ENCODE measurements at places on chromosomes 3 and 15.

GRCh38 chr3:78992400-78992799, 775.4 kb downstream of the ROBO1 start:
- DNase-seq, result no peak

DNA sequence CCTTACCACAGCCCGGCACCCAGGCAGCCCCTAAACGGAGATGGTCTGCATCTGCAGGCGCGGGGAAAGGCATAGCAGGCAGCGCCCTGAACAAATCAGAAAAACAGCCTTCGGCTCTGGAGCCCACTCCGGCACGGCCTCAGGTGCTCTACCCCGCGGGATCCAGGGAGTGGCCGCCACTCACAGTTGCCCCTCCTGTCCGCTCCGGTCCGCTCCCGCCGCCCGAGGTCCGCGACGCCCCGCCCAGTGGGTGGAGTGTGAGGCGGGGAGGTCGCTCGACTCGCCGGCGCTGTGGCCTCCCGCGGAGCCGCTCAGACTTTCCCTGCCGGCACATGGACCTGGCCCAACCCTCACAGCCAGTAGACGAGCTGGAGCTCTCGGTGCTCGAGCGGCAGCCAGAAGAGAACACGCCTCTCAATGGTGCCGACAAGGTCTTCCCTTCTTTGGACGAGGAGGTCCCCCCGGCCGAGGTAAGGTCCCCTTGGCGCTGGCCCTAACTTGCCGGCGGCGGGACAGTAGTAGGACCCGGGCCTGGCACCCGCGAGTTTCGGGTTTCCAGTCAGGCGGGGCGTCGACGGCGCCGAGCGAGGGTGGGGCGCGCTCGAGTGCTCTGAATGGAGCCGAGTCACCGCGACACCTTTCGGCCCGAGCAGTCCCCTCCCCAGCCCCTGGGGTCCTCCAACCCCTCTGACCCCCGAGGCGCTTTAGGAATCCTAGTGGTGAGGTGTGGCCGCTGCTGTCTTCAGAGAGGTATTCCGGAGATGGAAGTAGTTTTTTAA, at the start of gene C3orf52:
Gene C3orf52 (plus strand): TSS at position 314 of the 779 bp plus-strand sequence. CDS start 19 bp downstream, at position 333.
- peak; percentile 87 for DNase-seq

GRCh38 chr3:66910266-66911055, 87.6 kb upstream of the KBTBD8 start:
- DNase-seq, result no peak

GRCh38 chr3:41674449-41674848, 287.5 kb downstream of the ULK4 start:
- DNase-seq, result no peak

DNA sequence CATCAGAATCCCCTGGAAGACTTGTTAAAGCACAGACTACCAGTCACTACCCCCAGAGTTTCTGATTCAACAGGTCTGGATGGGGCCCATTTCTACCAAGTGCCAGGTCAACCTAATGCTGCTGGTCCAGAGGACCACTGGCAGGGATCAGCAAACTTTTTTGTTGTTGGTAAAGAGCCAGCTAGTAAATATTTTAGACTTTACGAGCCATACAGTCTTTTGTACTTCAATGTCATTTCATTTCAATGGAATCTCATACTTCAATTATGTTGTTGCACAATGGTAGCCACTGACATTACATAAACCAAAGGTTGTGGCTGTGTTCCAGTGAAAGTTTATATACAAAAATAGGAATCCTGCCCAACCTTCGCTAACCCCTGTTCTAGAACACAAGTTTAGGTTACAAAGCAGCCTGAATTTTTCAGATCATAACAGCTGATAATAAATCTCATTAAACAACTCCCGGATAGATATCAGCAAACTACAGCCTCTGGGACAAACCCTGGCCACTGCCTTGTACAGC, 28.7 kb downstream of the ULK4 start:
- no peak for DNase-seq

DNA sequence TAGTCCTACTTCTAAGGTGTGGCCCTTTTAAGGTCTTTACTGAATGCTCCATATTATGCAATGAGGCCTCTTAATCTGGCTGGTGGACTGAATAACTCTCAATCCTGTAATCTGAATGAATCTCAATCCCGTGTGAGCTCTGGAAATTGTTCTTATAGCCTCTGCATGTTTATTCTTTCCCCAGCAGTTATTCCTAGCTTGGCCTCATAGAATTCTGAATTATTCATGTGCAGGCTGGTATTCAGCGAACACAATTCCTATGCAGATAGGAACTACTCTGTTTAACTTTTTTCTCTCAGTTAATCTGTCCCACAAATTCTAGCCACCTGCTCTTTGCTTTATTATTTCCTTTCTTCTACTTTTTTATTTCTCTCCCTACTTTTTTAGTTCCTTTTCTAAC, 44.3 kb upstream of the XRN1 start:
- no peak for DNase-seq

- DNase-seq, result no peak
Measured at GRCh38 chr3:120569222-120570057, 26.7 kb upstream of the NDUFB4 start.

- no peak for DNase-seq
Measured at GRCh38 chr3:189907803-189908202, 212.9 kb downstream of the P3H2 start.

DNA sequence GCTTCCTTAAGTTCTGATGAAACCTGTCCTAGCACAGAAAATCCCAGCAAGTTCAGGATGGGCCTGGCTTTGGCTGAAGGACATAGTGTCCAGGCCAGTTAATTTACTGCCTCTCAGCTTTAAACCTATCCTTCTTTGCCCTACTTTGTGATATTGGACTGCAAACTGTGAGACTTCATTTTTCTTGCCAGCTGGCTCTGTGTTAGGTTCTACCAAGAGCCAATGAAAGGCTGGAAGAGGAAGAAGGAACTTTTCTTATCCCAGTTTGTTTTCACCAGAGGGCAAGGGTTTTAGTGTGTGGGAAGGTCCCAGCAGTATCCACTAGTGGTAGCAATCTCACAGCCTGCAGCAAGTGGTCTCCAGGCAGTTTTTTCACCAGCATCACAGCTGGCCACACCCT, 18.2 kb downstream of the DCUN1D1 start:
- no peak for DNase-seq

DNA sequence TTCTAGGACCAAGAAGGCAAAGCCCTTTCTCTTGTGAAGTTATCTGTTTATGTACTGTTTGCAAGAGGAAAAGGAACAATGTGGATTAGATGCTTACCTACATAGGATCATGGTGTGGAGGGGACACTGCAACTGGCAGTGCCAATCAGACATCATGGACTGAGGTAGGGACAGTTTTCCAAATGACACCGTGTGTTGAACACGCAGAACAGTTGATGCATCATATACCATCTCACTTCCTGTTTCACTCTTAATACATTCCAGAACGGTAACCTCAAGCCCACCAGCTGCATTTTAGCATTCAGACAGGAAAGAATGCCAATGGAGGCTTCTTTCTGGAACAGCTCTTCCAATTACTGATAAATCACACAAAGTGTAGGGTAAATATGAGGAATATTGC, 397.7 kb upstream of the LMCD1 start:
- DNase-seq, result no peak

DNA sequence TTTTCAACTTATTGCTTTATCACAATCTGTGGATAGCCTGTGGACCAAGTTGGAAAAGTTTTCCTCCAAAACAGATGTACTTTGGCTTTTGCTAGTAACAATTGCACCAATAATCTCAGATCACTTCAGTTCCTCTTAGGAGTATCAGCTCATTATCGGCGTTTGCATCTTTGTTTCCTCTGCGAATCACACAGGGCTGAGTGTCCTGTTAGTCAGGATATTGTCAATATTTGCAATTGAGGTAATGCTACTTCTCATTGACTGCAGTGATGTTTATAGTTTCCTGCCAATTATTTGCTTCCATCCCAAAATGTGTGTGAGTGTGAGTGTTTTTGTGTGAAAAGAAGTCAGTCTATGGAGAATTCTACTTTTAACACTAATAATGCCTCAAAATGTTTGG, 545.0 kb downstream of the SI start:
- DNase-seq, result no peak

- DNase-seq, result no peak
Measured at GRCh38 chr3:172383306-172383796, 64.9 kb downstream of the GHSR start.

- no peak for DNase-seq
Measured at GRCh38 chr3:45979378-45979777, 16.2 kb downstream of the FYCO1 start.

- no peak for DNase-seq
Measured at GRCh38 chr3:112122870-112123269, 10.2 kb downstream of the GCSAM start.

DNA sequence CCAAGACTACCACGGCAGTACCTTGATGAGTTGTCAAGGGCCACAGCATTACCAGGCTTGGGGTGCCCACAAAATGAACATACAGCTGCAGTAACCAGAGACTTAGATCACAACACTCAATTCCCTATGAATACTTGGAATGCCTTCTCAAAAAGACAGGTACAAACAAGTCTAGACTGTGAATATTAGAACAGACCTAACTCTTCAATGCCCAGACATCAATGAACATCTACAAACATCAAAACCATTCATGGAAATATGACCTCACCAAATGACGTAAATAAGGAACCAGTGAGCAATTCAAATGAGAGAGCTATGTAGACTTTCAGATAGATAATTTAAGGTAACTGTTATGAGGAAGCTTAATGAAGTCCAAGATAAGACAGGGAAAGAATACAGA, 185.1 kb upstream of the POU1F1 start:
- DNase-seq, result no peak

- no peak for DNase-seq
Measured at GRCh38 chr15:65008983-65009382, 19.3 kb upstream of the SPG21 start.

GRCh38 chr3:125163739-125164601, 48.6 kb downstream of the SLC12A8 start:
- no peak for DNase-seq

- no peak for DNase-seq
Measured at GRCh38 chr3:12791430-12791829, 5.0 kb upstream of the CAND2 start.

- no peak for DNase-seq
Measured at GRCh38 chr3:16072420-16073110, 101.9 kb upstream of the GALNT15 start.

DNA sequence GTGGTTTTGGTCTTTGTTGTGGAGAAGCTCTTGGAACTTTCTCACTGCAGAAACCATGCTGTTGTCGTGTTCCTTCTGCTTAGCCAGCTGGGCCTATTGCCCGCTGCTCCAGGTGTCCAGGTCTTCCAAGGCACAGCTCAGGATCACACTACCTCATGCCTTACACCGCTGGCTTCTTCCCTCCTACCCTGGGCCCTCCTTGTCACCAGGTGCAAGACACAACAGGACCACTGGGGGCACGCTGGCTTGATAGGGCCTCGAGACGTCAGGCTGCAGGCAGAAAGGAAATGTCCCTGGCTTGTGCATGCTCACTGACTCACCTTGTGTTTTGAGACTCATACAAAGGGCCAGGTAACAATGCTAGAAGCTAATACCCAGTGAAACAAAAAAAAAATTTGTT, 32.3 kb downstream of the PAQR9 start:
- DNase-seq, result no peak

GRCh38 chr3:34109846-34110245, 311.4 kb downstream of the PDCD6IP start:
- no peak for DNase-seq

DNA sequence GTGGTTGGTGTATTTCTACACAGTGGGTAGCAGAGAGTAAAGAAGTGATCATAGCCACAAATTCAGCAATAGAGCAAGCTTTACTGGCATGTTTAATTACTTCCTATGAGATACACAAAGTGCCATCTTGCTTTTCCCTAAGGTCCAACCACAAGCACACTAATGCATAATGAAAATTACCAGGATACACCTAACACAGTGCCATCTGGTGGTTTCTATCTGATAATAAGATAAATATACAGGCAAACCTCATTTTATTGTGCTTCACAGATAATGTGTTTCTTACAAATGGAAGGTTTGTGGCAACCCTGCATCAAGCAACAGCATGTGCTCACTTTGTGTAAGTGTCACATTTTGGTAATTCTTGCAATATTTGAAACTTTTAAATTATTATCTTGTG, 223.0 kb downstream of the NSUN3 start:
- no peak for DNase-seq

GRCh38 chr3:175957427-175957826, 1098.3 kb downstream of the NAALADL2 start:
- DNase-seq, result no peak

DNA sequence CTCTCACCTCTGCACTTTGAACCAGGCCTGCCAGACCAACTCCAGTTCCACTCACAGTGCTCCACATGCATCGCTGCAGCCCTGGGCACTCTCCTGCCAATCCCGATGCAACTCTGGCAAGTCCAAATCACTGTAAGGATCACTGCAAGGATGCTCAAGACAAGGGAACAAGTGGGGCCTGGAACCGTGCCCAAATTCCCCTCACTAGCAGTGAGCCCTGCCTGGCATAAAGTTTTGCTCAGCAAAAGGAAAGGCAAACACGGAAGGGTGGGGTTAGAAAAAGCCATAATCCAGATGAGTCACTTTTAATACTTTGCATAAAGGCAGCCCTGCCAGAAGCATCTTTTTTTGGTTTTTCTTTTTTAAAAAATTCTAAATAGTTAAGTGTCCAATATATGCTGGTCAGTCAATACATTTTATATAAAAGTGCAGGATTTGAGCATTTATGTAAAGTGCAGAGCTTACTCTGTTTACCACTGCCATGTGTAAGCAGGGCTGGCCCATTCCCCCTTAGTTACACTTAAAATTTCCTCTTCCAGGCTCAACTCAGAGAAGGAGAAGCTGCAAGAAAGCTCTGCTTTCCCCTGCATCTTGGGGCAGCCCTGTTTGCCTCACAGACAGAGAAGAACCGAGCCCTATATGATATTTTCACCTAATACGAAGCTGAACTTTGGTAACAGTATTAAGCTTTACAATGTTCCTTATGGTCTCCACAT, 102.2 kb downstream of the CD47 start:
- DNase-seq, result no peak

- no peak for DNase-seq
Measured at GRCh38 chr3:121660356-121661171, at the start of gene HCLS1. TSS of gene HCLS1 (minus strand) at chr3:121660903. CDS start at chr3:121658347, 2,556 bp downstream.

GRCh38 chr3:7506606-7507180, 645.8 kb downstream of the GRM7 start:
- DNase-seq, result no peak

- no peak for DNase-seq
Measured at GRCh38 chr15:87498560-87498959, 758.0 kb downstream of the NTRK3 start.

- no peak for DNase-seq
Measured at GRCh38 chr3:61157414-61157813, 93.8 kb downstream of the FHIT start.

DNA sequence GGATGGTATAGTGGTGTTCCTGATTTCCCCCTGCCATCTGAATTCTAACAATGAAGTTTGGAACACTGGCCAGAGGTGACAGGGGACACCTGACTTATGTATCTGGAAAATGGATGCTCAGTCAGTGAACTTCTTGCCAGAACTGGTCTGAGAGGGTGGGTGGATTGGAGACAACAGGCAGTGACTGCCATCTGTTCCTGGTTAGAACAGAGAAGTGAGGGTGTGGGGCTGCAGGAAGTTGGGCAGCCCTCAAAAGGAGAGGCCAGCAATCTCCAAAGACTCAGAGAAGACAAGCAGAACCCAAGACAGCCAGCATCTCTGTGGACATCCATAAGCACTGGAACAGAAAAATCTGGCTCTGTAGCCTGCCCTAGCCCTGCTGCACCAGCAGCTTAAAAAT, 50.5 kb downstream of the ANP32A start:
- peak; percentile 24 for DNase-seq
